Upper lobe of right lung (tissue), 1 donor: ENCODE measurements at places on chromosomes 13 and 19.

GRCh38 chr19:18761531-18762110 is 29.5 kb downstream of the COMP start:
- DNase-seq, result no peak

- DNase-seq, result no peak
Measured at GRCh38 chr13:42615691-42616090, 41.7 kb downstream of the TNFSF11 start.

DNA sequence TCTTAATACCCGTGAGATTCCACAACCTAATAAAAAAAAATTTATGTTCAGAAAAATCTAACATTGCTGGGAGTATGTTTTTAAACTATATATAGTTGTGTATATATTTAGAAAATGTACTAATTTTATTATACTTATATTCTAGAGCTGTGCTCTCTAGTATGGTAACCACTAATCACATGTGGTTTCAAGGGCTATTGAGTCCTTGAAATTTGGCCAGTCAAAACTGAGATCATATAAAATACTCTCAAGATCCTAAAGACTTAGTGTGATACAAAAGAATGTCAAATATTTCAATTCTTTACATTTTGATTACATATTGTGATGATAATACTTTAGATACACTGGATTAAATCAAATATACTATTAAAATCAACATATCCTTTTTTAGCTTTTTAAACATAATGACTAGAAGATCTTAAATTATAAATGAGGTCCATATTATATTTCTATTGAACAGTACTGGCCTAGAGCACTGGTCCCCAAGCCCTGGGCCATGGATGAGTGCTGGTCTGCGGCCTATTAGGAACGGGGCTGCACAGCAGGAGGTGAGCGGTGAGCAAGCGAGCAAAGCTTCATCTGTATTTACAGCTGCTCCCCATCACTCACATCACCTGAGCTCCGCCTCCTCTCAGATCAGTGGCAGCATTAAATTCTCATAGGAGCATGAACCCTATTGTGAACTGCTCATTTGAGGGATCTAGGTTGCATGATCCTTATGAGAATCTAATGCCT is 176.5 kb upstream of the NBEA start:
- no peak for DNase-seq

DNA sequence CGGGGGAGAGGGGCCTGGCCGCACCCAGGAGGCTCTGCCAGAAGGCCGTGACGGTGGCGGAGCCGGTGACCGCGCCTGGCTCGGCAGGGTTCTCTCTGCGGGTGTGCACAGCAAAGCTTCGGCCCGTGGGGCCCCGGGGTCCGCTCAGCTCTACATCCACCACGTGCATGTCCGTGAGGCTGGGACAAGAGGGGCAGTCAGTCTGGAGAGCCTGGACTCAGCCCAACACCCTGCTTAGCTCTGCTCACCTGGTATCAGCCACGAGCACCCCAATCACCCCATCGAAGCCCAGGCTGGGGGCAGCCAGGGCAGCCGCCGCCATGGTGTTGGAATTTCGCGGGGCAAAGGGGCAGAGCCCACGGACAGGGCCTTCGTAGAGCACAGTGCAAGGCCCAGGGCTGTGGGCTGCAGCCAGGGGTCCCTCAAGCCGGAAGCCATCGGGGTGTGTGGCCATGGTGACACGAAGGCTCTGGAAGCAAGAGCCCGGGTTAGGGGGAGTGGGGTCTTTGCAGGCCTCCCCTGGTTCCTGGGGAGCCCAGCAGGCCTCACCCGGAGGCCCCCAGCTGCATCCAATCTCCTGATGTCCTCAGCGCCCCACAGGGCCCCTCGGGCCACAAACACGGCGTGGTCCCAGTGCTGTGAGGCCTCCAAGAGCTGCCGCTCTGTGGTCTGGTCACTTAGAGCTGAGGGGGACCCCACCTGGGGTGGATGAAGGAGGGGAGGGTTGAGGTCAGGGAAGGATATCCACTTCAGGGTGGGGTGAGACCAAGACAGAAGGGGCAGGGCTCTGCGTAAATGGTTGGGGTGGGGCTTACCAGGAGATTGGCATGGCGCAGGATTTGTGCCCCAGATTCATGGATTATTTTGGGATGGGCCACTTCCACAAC is 1.4 kb downstream of the ASPDH start:
- DNase-seq, result no peak

DNA sequence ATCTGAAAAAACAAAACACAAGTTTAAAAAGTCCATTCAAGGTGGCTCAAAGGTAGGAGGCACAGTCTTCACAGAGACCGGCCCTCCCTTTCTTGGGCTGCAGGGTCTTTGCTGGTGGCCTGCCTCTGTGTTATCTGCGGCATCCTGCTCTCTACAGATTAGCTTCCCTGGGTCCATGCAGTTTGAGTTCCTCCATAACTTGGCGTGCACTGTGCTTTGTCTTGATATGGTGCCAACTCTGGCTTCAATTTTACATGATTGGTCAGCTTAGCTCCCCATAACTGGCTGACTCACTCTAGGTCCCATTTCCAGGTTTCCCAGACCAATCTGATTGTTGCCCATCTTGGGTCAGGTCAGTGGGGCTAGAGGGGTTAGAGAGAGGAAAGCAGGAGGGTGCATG is 41.8 kb downstream of the TPT1 start:
- DNase-seq, result no peak
